Femur (tissue), 1 donor: ENCODE measurements at places on chromosomes 7 and 10.

DNA sequence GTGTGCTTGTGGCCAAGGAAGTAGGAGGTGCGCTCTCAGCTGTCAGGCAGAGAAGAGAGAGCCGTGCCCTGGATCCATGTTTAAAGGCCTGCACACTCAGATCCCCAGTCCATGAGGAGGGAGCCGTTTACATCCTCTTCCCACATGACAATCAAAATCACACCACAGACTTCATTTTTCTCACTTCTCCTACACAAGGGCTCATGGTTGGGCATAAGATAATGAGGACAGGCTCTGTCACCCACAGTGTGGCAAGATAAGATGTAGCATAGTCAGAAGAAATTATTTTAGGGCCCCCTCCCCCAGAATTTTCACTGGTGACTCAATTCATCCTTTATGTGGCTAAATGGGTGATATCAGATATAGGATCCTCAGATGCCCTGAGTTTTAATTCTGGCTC lies 35.9 kb upstream of the INHBA start:
- no peak for DNase-seq

- no peak for DNase-seq
Observed at GRCh38 chr10:95988702-95989101, 54.7 kb upstream of the CCNJ start.

GRCh38 chr10:77036993-77037734 lies 600.4 kb downstream of the KCNMA1 start:
- no peak for DNase-seq

- DNase-seq: no peak
Observed at GRCh38 chr7:94679358-94679757, 23.4 kb upstream of the SGCE start.

- DNase-seq: no peak
Observed at GRCh38 chr10:92124020-92124419, 166.9 kb downstream of the CPEB3 start.

DNA sequence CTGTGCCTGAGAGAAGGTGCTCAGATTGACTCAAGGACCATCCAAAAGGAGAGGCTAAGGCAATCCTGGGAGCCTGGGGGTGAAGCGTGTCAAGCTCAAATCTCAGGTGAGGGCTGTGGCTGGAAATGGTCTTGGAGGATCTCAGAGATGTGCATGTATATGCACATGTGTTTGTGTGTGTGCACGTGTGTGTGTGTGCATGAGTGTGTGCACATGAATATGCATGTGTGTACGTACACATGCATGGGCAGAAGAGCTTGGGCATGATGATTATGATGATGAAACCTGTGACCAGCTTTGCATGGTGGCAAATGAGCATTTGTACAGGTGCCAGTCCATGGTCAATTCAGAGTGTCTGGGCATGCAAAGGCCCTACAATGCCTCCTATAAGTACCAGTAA lies 326.6 kb downstream of the CXCL12 start:
- DNase-seq: no peak

- DNase-seq: no peak
Observed at GRCh38 chr10:116408719-116409118, 18.9 kb upstream of the PNLIPRP3 start.

GRCh38 chr10:122374859-122375678 lies 561 bp downstream of the PLEKHA1 start:
- peak; percentile 75 for DNase-seq

- no peak for DNase-seq
Observed at GRCh38 chr10:287814-288213, 152.6 kb downstream of the ZMYND11 start.

DNA sequence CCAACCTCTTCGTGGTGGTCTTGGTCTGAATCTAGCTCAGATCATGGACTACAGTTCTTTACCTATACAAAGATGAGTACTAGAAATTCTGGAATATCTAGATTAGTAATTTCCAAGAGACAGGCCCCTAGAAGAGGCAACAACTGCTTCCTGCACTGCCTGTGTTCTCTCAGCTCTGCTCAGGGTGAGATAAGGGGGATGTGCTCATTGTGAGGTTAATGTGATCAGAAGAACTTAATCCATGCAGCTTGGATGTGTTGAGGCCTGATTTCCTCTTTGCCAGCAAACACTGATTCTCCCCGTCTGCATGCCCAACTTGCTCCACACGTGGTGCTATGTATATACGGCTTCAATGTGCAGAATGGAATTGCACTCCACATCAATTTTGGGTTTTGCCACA lies 268.0 kb downstream of the PHTF2 start:
- no peak for DNase-seq

DNA sequence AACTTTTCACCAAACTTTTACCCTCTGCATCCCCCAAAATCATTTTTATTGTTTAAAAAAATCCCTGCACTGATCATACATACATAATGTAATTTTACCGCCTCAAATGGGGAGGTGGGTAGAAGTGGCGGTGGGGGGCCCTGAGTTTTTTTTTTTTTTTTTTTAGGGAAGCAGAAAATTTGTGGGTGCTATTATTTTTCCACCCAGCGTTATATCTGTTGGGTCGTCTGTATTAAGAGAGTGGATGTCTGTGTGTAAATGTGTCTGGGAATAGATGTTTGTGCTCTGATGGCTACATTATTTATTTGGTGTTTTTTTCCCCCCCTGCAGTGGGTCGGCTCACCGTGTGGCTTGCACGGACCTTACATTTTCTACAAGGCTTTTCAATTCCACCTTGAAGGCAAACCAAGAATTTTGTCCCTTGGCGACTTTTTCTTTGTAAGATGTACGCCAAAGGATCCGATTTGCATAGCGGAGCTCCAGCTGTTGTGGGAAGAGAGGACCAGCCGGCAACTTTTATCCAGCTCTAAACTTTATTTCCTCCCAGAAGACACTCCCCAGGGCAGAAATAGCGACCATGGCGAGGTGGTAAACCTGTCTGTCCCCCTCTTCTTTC lies 438 bp downstream of the ARID5B start:
- DNase-seq: no peak

- peak; percentile 95 for DNase-seq
Observed at GRCh38 chr10:101061624-101062231, at the start of gene KAZALD1. KAZALD1 (plus strand) TSS chr10:101061989; CDS start chr10:101062593, 604 bp downstream.

DNA sequence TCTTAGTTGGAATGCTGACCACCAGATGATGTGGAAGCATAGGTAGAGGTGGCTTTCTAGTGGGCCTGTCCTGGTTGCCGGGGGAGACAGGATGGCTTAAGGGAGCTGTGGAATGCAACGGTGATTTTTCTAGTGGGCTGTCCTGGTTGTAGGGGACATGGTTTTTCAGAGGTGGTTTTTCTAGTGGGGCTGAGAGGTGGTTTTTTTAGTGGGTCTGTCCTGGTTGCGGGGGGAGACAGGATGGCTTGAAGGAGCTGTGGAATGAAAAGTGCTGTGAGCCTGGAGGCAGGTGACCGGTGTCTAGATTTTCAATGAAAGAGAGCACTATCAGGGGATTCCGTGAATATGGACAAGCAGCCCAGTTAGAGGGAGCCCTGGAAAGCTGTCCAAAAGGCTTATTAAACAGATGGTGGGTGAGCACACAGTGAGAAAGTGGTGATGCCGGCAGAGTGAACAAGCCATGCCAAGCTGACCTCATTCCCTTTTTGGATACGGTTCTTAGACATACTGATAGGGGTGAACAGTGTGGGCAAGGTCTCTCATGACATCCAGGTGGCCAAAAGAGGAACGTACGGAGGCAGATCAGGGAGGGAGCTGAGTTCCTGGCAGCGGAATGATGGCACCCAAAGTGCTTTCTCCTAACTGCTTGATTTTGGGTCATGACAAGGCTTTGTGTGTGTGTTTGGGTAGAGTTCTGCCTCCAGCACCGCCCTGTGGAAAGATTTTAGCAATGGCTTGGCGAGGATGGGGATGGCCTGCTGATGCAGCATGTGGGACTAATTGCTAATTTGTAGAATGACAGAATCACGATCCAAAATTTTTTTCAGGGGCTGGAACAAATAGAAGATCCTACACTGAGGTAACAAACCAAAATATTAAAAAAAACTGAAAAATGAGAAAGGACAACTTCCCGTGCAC lies 126.6 kb downstream of the TMEM178B start:
- DNase-seq: no peak

DNA sequence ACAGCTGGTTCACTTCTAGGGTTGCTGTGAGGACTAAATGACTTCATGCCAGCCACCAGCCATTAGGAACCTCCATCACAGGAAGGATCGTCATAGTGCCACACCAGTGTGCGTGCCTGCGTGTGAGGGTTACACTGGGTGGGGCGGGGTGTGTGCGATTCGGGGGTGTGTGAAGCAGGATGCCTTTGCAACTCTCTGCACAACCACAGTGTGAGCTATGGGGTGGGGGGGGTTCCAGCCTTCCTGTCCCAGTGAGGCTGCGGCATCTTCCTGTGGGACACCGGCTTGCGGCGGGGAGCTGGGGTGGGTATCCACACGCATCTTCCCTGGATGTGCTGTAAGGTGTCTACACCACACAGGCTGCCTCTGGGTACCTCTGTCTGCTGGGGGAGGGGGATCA lies 6.9 kb upstream of the ELFN1 start:
- peak; percentile 20 for DNase-seq

GRCh38 chr7:1619152-1620079 lies 49.6 kb upstream of the PSMG3 start:
- DNase-seq: no peak

DNA sequence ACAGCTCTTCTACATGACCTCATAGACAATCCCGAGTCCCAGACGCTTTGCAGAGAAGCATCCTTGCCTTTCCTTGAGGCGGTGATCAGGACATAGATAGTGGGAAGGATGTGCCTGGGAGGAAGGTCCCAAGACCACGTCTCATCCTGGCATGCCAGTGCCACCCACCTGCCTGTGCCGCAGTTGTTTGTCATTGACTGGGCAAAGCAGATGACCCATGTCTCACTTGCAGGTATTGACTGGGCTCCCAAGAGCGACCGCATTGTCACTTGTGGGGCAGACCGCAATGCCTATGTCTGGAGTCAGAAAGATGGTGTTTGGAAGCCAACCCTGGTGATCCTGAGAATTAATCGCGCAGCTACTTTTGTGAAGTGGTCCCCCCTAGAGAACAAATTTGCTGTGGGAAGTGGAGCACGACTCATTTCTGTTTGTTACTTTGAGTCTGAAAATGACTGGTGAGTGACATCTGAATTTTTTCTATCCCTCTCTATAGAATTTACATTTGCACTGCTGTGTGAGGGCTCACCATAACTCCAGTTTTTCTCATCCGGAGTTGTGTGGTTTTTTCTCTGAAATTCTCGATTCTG lies 18.5 kb downstream of the ARPC1A start:
- no peak for DNase-seq

DNA sequence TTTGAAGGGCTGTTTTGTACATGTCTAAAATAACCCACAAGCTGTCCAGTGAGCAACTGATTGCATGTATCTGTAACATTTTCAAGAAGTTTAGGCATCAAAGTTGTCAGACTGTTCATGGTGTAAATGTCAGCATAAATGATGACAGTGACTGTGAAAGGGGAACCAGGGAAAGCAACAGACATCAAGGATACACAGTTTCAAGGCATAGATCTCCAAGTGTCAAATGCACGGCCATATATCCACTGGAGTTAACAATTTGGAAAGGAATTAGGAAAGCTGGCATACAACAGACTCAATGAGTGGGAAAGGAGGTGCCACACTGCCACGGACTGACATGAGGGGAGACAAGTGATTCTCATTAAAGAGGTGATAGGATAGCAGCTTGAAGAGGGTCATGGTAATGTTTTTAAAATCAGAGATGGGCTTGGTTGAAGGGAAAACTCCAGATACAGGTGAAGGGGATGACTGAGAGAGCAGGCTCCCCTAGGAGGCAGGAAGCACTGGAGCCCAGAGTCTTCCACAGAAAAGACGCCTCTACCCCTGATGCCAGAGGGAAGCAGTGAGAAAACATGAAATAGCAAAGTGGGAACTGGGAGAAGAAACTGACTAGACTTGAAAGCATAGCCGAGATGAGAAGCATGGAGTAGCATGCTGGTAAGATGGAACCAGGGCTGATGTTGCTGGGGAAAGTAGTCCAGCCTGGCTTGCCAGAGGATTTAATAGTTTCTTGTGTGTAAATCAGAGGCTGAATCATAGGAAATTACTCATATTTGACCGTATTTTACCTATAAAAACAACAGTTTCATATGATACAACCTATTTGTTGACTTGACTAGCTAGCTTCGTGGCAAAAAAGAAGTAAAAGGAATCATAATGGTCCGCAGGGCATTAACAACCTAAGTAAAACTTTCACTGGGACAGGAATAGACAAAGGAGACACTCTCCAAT lies 18.6 kb downstream of the NSMCE4A start:
- DNase-seq: no peak

GRCh38 chr10:80421050-80421706 lies 12.8 kb downstream of the PRXL2A start:
- no peak for DNase-seq

DNA sequence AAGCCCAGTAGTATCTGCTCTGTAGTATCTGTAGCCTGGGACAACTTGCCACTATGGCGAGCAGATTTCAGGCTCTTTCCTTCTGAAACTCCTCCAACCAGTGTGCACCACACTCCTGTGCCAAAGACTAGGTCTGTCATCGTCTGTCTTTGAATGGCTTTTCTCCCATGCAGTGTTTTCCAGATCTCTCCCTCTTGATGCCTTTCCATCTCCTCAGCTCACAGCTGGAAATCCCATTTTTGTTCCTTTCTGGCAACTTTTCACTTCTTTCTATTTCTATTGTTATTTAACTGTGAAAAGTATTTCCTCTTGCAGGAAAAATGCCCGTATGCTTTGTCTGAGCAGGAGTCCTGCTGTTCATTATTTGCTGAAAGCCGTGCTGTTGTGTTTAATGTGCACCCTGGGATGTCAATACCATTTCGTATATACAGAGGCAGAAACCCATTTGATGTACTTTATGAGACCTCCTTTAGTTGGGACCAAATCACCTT lies 373.7 kb downstream of the PHTF2 start:
- DNase-seq: peak; percentile 33

- DNase-seq: no peak
Observed at GRCh38 chr10:59290448-59290847, 71.9 kb downstream of the FAM13C start.

DNA sequence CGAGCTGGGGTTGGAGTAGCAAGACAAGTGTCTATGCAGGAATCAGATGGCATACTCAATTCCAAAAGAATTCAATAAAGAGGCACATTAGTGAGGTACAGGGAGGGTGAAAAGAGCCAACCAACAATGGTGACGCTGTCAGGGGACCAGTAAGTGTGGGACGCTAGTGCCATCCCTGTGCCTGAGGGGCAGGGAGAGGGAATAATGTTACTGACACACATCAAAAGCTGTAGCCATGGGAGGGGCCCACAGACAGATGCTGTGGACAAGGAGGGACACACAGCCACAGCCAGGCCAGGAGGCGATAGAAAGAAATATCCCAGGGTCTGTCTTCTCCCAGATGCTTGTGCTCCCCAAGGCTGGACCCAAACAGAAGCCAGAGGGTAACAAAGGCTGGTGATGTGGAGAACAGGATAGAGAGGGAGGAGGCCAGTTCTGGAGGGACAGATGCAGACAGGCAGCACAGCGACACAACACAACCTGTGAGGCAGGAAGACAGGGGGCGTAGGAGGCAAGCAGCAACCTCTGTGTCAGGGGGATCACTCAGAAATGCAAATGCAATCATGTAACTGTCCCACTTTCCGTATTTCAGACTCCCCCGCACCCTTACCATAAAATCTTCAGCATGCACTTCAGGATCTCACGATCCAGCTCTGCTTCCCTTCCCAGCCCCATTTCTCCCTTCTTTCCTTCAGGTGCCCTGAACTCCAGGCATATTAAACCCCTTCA lies 240.5 kb upstream of the FZD8 start:
- DNase-seq: no peak
